Activated T-helper 1 cell treated with Interleukin-2 at 50 U/mL for 16 hours (primary cell): ENCODE measurements at places on chromosomes 13 and 19.

- DNase-seq, result no peak
These were observed 1615.4 kb downstream of the EFNB2 start for GRCh38 chr13:104920091-104920490.

GRCh38 chr19:14346279-14346678 lies 35.0 kb upstream of the ADGRE5 start:
- DNase-seq, result no peak

- DNase-seq, result peak; percentile 17
These were observed 492 bp downstream of the TMEM147 start for GRCh38 chr19:35545855-35546381.

DNA sequence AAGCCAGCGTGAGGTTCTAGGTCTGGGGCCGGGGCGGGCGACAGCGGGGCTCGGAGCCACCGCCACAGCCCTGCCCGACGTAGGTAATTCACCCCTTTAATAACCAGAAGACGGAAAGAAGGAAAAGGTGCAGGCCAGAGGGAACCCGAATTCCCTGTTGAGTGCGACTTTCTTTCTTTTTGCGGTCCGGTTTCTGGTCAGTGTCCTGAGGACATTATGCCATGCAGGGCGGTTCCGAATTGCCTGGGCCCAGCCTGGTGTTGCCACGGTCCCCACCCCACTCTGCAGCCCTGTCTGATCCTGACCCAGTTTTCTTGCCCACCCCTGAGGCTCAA lies 18.4 kb upstream of the TFDP1 start:
- no peak for DNase-seq

DNA sequence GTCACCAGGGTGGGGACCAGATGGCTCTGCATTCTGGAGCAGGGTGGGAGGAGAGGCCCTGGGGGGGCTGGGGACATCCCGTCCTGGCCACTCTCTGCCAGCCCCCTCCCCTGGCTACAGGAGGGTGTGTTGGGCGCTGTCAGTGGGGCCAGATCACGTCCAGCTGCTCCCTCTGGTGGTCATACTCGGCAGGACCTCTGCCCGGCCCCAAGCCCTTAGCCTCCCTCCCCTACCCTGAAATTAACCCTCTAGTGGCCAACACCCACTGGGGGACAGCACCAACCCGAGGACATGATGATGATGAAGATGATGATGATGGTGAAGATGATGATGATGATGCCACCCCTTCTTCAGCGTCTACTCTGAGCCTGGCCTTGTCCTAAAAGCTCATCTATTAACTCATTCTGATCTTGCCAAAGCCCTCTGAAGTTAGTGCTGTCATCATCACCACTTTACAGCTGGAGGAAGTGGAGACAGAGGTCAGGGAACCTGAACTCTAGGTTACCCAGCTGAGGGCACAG lies 590 bp upstream of the LGI4 start:
- DNase-seq, result peak; percentile 31

GRCh38 chr19:13082192-13083007 lies 20.3 kb downstream of the LYL1 start:
- no peak for DNase-seq

GRCh38 chr13:109862627-109863026 lies 76.2 kb upstream of the IRS2 start:
- no peak for DNase-seq

- no peak for DNase-seq
These were observed 65.1 kb upstream of the NPAS1 start for GRCh38 chr19:46954502-46954992.

DNA sequence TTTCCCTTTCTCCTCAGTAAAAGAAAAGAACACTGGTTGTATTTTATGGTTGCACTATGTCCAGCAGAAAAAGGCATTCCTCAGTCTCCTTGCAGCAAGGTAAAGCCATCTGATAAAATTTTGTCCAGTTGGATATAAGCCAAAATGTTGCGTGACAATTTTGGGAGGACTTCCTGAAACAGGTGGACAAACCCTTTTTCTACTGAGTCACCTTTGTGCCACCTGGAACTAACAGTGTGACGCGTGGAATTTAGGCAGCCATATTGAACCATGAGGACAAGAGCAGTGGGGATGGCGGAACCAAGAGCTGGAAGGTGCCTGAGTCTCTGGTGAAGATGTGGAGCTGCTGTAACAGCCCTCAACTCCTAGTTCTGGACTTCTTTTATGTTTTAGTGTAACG lies 8.2 kb downstream of the CADM4 start:
- no peak for DNase-seq

DNA sequence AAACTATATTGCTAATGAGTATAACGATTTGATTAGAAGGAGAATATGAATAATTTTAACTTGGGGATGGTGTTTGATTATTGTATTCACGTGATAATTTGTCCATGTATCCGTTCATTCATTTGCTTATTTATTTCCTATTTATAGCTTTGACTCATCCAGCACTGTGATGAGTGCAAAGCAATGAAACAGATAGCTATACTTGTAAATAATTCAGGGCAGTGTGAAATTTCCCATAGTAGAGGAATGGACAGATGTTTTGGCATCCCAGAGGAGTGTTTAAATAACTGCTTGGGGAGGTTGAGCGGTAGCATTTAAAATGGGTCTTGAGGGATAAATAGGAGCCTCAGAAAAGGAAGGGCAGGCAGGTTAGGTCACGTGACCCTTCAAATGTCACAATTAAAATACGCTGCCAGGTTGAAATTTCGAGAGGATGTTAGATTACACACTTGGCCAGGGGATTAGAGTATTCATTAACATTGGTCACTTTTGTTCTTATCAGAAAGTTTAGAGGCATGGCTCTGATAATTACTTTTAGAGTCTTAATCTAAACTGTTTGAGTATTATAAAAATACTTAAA lies 14.7 kb downstream of the FGF9 start:
- no peak for DNase-seq

DNA sequence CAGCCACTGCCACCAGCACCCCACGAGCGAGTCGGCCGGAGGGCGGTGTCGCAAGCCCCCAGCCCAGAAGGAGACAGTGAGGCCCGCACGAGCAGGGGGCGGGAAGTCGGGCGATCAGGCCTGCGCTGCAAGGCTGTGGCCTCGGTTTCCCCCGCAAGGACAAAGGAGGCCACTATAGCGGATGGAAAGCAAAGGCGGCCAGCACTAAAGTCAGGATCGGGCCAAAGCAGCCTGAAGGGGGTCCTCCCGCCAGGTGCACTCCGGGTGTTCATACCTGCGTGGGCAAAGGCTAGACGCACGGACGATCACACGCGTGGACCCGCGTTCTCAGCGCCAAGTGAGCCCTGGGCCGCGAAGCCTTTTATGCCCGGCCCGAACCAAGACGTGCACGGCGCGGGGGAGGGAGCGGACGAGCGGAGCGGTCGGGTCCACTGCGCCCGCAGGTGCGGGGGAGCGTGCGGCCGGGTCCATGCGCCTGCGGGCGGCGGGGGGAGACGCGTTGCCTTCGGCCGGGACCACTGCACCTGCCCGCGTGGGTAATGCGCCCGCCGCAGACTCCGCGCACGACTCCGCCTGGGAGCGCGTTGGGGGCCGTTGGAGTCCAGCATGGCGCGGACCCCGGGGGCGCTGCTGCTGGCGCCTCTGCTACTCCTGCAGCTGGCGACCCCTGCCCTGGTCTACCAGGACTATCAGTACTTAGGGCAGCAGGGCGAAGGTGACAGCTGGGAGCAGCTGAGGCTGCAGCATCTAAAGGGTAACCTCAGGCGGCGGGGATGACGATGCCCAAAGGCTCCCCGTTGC lies at the start of the genes PRDX2 and THSD8:
Gene PRDX2 (minus strand): TSS at position 335 of the 801 bp plus-strand sequence. CDS start 539 bp downstream, outside the sequence.
Gene THSD8 (plus strand): TSS at position 604 of the 801 bp plus-strand sequence. CDS start 3 bp downstream, at position 607.
- peak; percentile 69 for DNase-seq

- DNase-seq, result no peak
These were observed 375.4 kb upstream of the SLITRK6 start for GRCh38 chr13:86174622-86175021.

- DNase-seq, result no peak
These were observed 2.3 kb upstream of the FTL start for GRCh38 chr19:48962849-48963165.

GRCh38 chr13:50127726-50128291 lies 112.6 kb downstream of the KCNRG start:
- no peak for DNase-seq

GRCh38 chr19:15123900-15124299 lies 16.7 kb downstream of the SYDE1 start:
- no peak for DNase-seq

- DNase-seq, result no peak
These were observed 141.6 kb downstream of the KATNAL1 start for GRCh38 chr13:30165796-30166195.

DNA sequence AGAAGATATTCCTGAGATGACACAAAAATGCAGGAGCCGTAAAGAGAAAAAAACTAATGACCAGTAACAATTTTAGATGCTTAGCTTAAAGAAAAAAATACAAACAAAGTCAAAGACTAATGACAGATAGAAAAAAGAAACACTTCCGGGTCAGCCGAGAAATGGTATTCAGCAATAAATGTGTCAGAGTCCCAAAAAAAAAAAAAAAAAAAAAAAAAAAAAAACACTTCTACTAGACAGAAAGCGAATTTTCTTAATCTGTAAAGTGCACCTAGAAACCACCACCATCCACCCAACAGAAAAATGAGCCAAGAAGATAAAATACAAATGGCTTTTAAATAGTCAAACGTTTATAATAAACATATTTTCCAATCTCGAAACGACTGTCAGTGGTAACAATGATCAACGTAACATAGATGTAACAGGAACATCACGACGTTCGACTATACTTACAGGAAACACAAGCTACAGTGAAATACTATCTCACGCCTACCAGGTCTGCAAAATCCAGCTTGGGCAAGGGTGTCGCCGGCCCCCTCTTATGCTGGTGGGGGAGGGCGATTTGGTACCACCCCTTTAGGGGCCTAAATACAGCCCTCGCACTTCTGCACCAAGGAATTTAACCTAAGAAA lies 10.6 kb downstream of the ABHD17A start:
- DNase-seq, result no peak

GRCh38 chr13:110187641-110188161 lies 119.3 kb downstream of the COL4A1 start:
- no peak for DNase-seq

GRCh38 chr13:78836238-78836784 lies 177.4 kb upstream of the OBI1 start:
- no peak for DNase-seq

- DNase-seq, result no peak
These were observed 42.2 kb upstream of the ZNF681 start for GRCh38 chr19:23800868-23801267.

DNA sequence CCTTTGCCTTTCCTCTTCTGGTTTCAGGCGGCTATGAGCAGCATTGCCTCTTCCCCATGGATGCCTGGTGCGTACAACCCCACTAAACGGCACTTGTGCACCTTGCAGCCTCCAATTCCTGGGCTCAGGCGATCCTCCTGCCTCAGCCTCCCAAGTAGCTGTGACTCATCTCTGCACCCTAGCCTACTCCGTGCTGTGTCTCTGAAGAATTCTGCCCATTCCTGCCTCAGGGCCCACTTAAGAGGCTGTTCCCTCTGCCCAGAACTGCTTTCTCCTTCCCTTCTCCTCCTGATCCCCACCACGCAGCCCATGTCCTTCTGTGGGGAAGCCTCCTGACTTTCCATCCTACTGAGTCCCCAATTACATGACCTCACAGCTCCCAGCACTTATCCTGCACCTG lies 142.2 kb upstream of the ZNF507 start:
- DNase-seq, result no peak

- no peak for DNase-seq
These were observed 2.2 kb upstream of the FREM2 start for GRCh38 chr13:38684714-38685113.

GRCh38 chr19:927351-927779 lies 1.5 kb downstream of the ARID3A start:
- no peak for DNase-seq

- DNase-seq, result no peak
These were observed 12.8 kb downstream of the IGSF23 start for GRCh38 chr19:44626048-44626624.

GRCh38 chr19:12788682-12789097 lies 2.6 kb upstream of the JUNB start:
- no peak for DNase-seq

DNA sequence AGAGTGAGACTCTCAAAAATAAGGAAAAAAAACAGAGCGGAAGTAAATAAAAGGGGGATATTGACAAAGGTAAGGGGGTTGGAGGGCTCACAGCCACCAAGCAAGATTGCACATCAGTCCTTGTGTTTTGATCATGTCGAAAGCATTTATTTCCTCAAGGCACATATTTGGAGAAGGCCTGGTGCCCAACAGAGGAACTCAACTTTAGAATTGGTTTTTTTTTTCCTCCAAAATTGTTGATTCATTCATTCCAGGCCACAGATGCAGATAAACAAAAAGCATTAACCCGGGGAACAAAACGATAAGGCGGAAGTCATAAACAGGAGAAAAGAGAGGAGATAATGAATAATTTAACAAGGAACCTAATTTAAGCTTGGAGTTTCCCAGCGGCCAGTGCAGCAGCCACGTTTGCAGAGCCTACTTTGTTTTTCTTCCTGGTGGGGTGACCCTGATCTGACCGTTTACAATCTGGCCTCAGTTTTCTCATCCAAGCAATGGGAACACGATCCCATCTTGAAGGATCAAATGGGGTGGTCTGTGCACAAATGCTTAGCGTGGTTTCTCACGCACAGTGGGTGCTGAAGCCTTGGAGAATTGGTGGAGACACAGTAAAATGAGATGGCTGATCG lies 2.1 kb upstream of the PTPRS start:
- no peak for DNase-seq

- DNase-seq, result no peak
These were observed 13.1 kb downstream of the IGFL3 start for GRCh38 chr19:46111376-46111775.

- DNase-seq, result no peak
These were observed 9.8 kb downstream of the ZNF317 start for GRCh38 chr19:9149997-9150396.

DNA sequence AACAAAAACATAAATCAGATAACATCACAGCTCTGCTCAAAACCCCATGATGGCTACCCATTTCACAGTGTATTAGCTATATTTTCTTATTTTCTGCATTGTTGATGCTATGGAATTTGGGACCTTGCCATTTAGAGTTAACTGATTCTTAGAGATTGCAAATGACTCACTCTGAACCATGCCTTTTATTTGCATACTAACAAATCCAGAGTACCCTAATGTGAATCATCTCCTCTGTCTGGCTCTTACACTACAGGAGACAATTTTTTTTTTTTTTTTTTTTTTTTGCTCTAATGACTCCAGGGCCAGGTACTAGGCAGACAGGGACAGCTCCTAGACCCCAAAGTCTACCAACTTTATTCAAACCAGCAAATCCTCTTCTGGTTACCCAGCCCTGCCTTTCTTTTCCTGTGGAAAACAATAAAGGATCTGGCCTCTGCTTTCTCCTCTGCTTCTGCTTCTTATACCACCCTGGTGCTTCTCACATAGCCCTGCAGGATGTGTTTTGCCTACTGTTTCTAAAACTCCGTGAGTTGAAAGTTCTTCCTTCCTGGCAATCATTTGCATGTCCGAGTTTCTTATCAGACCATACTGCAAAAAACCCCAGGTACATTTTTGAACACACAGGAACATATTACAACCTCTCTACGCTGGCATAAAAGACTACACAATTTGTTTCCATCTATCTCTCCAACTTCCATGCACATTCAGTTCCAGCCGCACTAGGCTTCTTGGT lies 10.6 kb upstream of the ZNF460 start:
- DNase-seq, result no peak
